Suprapubic skin (tissue), 4 donors: ENCODE measurements at places on chromosomes 2 and 18.

GRCh38 chr2:109523536-109524361 is 90.0 kb downstream of the SEPTIN10 start:
- DNase-seq = no peak

- DNase-seq = no peak
Measured at GRCh38 chr2:18800240-18800971, 211.0 kb upstream of the NT5C1B start.

DNA sequence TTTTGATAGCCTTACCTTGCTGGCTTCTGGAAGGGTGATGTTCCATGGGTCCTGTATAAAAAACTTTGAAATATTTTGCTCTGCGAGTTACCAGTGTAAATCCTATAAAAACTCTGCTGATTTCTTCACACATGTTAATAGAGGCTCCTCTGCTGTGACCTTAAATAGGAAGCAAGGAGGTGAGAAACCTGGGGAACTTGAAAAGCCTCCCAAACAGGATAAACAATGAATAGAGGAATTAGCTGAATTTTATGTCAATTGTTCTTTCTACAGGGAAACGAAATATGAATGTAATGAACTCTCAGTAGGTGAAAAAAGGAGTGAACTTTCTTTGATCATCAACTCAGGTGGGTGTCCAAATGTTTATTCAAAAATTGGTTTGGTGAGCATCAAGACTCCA is 10.8 kb upstream of the CCL20 start:
- DNase-seq = no peak

DNA sequence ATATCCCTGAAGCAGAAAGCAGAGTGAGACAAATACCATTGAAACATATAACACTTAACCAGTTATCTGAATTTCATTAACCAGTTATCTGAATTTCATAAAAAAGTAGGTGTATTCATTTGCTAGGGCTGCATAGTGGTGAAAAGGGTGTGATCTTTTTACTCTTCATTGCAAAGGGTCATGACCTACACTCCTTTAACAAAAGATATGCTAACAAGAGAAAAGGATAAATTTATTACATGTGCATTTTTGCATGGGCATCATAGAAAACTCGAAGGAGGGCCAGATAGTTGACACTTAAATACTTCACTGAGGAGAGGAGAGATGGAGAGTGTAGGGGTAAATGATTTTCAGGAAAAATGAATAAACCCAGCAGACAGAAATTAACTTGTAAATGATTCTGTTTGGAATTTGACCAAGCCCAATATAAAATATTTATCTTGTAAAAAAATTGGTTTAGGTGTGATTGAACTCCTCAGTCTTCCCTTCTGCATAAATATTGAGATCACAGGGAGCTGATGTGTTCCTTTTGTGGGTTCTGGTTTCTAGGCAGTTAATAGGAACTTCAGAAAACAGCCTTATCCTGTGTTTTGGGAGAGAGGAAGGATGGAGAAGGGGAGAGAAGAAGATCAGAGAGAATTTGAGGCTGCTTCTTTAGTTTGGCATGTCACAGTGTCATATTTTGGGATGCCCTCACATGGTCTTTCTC is 372.5 kb upstream of the SYT4 start:
- no peak for DNase-seq

DNA sequence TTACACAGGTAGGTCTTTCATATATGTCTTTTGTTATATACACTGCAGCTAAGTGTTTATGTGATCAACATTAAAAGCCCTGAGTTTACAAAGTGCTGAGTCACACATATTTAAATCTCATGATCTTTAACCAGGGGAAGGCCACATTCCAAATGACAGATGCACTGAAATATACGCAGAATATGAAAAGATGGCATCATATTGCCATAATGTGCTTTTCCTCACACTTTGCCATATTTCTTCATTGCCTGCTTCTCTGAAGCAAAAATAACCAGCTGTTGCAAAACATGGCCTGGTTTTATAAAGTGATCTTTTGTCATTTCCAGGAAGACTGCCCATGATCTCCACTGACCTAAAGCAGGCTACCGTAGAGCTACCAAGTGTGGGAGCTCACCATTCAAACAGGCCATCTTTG is 93.5 kb upstream of the MAPRE2 start:
- no peak for DNase-seq

DNA sequence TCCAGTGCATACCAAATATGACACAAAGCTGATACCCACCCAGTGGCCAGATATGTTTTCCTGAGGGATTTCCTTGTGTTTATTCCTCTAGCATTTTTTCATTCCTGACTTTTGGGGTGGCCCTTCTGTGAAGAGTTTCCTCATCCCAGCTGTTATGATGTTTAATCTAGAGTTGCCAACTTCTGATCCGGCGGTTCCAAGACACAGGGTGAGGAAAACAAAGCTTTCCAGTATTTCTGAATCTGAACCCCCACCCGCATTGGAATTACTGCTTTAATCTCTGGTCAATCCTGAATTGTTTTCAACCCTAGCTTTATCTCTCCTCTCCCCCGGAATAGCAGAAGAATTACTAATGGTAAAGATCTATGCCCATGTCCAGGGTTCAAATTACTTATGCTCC is 39.2 kb upstream of the PNPT1 start:
- no peak for DNase-seq

- DNase-seq = no peak
Measured at GRCh38 chr18:12362473-12363174, 14.4 kb downstream of the AFG3L2 start.

- DNase-seq = no peak
Measured at GRCh38 chr2:199973703-199974102, 18.3 kb downstream of the MAIP1 start.

- no peak for DNase-seq
Measured at GRCh38 chr18:55420665-55421307, 167.2 kb downstream of the TCF4 start.
